NCI-H187 (cell line): ENCODE measurements at places on chromosomes 7 and 10.

DNA sequence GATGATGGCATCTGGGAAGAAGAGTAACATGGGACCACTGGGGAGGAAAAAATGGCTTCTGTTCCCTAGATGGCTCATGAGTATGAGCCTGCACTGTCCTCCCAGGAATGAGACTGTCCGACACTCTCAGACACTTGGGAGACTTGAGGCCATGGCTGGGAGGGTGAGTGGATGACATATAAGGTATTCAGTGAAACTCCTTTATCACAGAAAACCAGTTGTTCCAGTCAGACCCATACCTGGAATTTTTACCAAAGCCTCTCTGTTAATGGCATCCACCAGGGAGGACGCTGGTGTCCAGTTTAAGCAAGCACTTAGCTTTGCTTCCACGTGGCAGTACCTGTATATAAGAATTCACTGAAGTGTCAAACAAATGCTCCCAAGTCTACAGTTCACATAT lies 116.7 kb upstream of the C10orf90 start:
- no peak for DNase-seq

DNA sequence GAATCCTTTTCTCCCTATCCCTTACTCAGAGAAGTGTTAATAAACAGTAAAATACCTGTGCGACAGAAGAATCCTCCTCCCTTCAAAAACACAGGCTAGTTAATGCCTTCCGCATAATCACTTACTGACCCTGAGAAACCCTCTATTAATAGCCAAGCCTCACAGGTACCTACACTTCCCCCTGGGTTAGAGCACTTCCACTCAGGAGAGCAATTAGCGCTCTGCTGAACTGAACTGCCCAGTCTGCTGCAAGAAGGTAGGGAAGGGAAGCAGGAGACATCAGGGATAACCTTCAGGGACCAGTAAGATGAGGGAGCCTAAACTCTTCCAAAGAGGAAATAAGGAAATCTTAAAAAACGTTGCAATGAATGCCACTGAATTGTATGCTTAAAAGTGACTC lies 39.6 kb downstream of the KIAA1549 start:
- no peak for DNase-seq

- DNase-seq, result no peak
These were observed 27.3 kb downstream of the CSTF2T start for GRCh38 chr10:51672039-51672535.

DNA sequence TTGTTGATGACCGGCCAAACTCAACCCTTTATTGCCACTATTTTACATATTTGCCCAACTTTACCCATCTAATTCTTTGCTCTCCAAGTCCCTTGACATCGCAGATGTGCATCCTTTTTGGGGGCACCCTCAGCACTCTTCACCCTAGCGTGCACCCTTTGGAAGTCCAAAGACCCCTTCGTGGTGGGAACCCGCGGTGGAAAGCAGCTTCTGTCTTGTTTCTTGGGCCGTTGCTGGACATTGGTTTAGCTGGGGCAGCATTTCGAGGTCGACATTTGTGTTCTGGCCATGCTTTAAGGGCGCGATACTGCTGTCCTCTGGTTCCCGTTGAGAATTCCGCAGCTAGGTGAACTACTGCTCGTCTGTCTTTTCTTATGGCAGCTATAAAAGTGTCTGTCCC lies 326 bp upstream of the PAPOLB start:
- DNase-seq, result no peak

DNA sequence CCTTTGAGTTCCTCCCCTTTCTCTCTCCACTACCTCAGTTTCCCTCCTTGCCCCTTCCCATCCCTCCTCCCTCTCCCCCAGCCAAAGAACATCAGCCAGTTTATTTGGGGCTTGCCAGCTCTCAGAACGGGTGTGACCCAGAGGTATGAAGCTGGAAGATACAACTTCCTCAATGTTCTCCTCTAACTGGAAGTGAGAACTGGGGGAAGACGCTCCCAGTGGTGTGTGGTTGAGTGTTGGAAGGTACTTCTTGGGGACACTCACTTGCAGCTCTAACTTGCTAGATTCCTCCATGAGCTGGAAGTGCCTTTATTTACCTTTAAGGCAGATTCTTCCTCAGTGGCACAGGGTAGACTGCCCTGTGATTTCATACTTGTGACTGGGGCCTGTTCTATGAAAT lies 110.5 kb upstream of the HABP2 start:
- no peak for DNase-seq

- no peak for DNase-seq
These were observed 60.3 kb downstream of the RAB18 start for GRCh38 chr10:27564398-27564797.

DNA sequence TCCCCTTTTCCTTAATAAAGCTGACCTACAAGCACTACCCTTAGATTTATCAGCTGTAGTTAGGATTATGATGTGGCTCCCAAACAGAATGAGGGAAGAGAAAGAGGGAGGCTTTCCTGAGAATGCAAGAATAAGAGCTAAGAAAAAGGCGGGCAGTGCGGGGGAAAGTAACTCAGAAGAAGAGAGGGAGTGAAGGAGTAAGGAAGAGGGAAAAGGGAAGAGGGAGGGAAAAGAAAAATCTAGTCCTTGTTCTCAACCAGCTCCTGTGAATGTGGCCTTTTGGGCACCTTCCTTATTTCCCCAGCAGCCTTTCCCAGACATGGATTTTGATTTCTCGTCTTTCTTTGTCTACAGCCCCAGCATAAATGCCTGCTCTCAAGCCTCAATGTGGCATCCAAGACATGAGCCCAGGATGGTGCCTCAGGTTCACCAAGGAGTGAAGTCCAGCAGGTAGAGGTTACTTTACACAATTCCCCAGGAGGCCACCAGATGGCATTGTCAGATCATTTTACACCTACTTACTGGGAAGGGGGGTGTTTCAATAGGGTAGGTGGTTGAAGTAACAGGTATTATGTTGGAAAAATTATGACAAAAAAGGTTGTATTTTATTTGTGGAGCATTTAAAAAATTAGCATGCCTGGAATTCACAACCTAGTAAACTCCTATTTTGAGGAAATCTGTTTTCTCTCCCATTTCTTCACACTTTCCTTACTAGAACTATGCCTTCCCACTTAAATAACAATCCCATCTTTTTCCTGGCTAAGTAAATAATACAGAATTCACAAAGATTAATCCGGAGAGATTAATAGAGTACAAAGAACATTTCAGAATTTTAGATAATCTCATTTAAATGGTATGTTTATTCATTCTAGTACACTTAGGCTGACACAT lies 106.5 kb downstream of the HTR7 start:
- no peak for DNase-seq

DNA sequence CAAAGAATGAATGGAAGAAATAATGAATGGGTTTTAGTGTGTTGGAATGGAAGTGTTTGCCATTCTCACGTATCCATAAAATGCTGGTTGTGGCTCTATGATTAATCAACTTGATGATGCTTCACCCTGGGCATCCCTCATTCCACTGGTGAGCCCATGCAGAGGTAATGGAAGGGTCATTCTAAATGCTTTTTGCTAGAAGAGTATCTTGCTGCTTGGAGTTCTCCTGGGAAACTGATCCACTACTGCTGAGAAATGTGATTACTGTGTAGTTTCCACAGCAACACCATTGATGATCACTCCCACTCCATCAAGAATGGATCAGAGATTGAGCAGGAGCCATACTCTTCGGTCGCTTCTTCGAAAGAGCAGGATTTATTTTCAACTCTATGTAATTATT lies 101.6 kb downstream of the ARL5B start:
- no peak for DNase-seq

- no peak for DNase-seq
These were observed 45.6 kb upstream of the SUN1 start for GRCh38 chr7:786472-787255.

DNA sequence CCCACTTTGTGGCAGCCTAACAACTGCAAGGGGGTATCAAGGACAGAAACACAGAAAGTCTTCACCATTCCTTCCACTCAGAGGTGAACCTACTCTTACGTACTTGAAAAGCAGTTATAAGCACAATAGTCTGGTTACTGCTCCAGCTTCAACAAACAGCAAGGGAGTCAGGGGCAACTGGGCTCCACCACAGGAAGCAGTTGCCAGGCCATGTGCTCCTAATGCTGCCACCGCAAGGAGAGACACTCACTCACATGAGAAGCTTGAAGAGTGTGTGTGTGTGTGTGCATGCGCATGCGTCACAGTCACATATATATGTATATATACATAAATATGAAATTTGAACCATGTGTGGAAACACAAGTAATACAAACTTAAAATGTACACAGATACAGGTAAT lies 65.5 kb downstream of the GRB10 start:
- no peak for DNase-seq

- DNase-seq, result no peak
These were observed 499.3 kb downstream of the INHBA start for GRCh38 chr7:41203542-41203941.

DNA sequence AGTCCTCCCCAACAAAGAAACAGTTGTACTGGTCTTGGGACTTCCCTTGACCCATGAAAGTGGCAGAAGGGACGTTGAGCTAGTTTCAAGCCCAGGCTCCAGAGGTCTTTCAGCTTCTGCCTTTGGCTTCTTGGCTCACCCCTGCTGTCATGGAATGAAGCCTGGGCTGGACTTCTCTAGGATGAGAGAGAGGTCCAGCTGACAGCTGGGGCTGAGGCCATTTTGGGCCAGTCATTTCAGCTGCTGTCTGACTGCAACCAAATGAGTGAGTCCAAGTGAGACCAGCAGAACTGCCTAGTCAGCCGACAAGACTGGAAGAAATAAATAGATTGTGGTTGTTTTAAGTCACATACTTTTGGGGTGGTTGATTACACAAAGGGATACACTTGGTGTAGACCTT lies 76.6 kb downstream of the TMEM178B start:
- DNase-seq, result no peak

- no peak for DNase-seq
These were observed 76.4 kb downstream of the GRK5 start for GRCh38 chr10:119283818-119284217.

- DNase-seq, result no peak
These were observed 35.8 kb upstream of the TMEM236 start for GRCh38 chr10:17716161-17716560.

DNA sequence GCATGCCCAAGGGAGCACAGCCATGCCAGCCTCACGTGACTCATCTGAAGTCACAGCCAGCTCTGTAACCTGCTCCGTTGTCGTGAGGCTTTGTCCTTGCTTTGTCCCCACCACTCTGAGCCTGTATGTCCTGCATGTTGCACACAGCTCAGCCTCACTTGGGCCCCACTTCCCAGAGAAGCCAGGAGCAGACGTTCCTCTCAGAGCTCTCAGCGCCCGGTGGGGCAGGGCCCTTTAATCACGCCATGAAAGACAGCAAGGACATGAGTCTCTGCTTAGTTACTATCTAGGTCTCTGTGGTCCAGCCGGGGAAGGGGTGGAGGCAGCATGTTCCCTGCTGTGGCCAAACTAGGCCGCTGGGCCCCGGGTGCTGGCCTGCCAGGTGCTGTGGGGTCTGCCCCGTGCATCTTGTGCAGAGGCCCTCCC lies 127.4 kb upstream of the FAM20C start:
- DNase-seq, result no peak

DNA sequence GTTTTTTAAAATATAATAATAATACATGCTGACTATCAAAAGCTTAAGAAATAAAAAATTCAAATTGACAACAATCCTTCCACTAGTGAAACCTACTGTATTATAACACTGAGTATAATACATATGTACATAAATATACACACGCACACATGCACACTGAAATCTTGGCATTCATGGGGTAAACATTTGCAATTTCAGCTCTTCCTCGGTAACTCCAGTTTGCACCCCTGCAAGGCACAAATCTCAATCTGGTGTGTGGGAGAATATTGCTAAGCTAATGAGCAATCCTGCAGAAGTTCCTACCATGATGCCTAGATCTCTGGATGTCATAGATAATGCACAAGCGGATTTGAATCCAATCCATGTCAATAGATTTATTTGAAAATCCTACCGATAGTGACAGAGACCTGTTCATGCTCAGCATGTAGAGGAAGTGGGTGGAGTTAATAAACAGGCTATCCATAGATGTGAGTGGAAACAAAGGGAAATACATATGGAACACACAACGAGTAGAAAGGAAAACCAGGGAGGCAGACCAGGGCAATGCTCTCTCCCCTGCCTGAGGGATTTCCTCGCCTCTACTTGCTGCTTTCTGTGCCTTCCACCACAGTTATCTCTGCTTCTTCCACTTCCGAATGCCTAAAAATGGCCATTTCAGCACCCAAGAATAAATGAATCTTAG lies 38.1 kb upstream of the LANCL2 start:
- DNase-seq, result no peak

DNA sequence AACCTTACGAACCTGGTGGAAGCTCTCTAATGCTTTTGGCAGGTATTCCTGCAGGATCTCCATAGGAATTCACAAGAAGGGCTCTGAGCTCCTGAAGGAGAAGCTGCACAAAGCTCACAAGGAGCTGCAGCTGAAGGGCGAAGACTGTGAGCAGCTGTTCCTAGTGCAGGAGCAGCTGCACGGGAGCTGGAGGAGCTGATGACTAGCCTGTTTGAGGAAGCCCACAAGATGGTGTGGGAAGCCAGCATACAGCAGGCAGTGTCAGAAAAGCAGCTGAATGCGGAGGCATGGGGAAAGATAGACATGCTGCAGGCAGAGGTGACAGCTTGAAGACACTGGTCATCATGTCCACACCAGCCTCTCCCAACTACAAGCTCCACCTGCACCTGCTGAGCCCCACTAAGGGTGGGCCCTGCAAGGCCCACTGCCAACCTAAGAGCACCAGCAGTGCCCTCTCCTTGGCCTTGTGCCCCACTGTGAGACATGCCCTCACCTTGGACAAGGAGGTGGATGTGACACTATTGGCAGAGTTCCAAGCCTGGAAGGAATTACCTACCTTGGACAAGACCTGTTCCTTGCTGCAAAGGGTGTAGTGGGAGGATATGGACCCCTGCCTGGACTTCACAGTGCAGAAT lies 250.6 kb downstream of the BBS9 start:
- DNase-seq, result no peak

GRCh38 chr7:34181271-34181958 lies 276.1 kb downstream of the BMPER start:
- no peak for DNase-seq

DNA sequence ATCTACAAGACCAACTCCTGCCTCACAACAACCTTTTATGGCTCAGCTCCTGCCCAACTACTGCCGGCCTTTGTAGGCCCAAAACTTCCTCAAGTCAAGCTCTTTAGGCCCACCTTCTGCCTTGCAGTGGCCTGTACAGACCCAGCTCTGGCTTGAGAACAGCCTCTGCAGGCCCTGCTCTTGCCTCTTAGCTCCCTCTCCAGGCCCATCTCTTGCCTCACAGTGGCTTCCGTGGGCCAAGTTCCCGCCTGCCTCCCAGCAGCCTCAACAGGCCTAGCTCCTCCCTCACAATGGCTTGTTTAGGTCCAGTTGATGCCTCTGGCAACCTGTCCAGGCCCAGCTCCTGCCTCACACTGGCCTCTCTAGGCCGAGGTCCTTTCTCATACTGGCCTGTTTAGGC lies 32.4 kb upstream of the VKORC1L1 start:
- DNase-seq, result no peak

GRCh38 chr7:90347759-90348158 lies 1.2 kb downstream of the GTPBP10 start:
- no peak for DNase-seq
